ENCODE measurements at places on chromosomes 2 and 18.

- no peak for DNase-seq
Observed at GRCh38 chr2:210551001-210551400, 5.4 kb upstream of the CPS1 start.

GRCh38 chr18:47420130-47420529, 168.7 kb upstream of the SKOR2 start:
- no peak for DNase-seq

DNA sequence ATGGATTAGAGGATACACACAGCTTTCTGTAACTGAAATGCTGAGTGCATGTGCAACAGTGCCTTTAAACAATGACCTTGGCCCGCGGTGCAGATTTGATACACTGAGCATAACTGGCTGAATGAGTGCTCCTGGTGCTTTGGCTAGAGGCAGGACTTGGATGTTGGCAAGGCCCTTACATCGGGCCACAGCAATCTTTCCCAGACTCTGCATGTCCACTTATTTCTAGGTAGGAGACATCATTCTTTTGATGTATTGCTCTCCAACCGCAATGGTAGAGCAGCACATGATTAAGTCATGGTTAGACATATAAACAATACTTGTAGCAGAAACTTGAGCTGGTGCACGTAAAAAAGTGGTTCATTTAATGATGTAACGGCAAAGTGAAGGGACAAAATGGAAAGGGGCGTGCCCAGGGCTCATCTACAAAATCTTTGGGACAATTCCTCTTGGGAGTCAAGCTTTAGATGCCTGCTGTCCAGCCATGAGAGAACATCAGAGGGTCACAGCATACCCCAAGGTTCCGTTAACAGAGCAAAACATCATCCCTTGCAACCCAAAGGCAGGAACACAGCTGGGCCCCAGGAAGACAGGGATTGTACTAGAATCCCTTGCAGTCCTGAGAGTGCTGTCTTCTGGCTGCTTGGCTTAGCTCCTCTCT, 43.4 kb downstream of the RAB31 start:
- DNase-seq, result no peak

- DNase-seq, result no peak
Observed at GRCh38 chr2:73925853-73926492, 707 bp upstream of the DGUOK start.

GRCh38 chr2:72988041-72988440, 70.7 kb downstream of the EMX1 start:
- DNase-seq, result no peak

Data from CD4-positive, alpha-beta T cell (primary cell).